GM23338 (cell line): ENCODE measurements at places on chromosomes 3 and 15. TPM values are rescaled to one million over a fixed set of nuclear protein-coding genes. Genes with fewer than 3 reads are reported as not detected.
A peak's percentile ranks its signal among the peaks of the same experiment; 100 is the strongest.

GRCh38 chr3:30113906-30114305 lies 492.5 kb upstream of the TGFBR2 start:
- H3K27me3 ChIP-seq, result no peaks in the 10 kb centered on the region
- no peaks in the 10 kb centered on the region for H3K4me1 ChIP-seq

DNA sequence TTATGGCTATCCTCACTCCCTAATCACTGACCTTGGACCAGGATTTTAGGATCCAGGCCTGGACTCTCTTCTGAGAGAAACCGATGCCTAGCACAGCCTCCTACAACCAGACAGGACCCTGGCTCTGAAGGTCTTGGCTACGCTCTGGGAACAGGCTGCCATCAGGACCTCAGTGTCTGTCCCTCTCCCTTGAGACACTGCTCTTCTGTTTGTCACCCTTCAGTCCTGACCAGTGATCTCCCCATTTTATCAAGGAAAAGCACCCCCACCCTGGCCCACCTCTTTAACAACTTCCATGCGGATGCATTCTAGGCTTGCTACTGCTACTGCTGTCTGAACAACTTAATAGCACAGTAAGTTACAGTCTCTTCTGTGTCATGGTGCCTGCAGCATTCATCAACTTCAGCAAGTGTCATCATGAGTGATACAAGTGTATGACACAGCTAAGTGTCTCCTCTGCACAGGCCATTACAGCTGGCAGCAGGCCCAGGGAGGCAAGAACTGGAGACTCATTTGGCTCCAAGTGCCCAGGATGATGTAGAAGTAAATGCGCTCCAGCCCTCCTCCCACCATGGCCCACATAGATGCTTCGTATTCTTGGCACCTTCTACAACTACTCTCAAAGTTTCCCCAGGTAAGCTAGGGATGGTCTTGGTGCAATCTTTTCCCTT lies 302.4 kb downstream of the EPHB1 start:
- no peaks in the 10 kb centered on the region for H3K36me3 ChIP-seq
- H3K4me3 ChIP-seq, result no peak overlapping the region
- H3K27ac ChIP-seq, result no peak overlapping the region

GRCh38 chr3:117874028-117874690 lies 1160.5 kb downstream of the IGSF11 start:
- no peaks in the 10 kb centered on the region for H3K36me3 ChIP-seq
- H3K4me1 ChIP-seq, result no peaks in the 10 kb centered on the region
- H3K4me3 ChIP-seq, result no peak overlapping the region
- H3K27ac ChIP-seq, result no peak overlapping the region
- DNase-seq, result no peak

DNA sequence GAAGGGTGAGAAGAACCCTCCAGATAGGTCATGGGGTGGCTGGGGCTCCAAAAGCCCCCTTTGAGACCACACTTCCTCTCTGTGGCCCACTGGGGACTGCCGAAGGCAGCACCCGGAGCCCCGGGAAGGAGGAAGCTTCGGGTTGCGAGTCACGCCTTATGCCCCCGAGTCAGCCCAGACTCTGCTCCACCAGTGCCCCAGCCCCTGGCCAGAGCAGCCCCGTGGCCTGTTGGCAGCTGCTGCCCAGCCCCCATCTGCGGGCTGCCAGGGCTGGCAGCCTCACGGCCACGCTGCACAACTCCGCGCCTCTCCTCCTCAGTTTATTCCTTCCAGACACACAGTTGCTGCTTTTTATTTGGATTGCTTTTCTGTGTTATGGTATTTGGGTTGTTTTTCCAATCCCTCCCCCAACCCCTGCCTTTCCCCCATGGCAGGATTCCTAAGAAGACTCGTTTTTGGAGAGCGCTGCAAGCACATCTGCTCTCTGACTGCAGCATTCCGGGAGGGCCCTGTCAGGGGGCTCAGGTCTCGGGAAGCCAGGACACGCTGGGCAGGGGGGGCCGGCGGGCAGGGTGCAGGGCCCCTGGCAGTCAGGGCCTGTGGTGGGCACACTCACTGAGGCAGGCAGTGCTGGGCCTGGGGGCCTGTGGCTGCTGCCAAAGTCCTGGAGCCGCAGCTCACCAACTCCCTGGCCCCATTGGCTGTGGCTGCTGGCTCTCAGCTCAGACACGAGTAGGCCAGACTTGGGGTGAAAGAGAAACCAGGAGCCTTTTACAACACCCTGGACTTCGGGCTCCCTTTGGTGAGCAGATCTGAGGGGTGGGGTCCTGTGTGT lies 20.2 kb downstream of the MAGEF1 start:
- H3K36me3 ChIP-seq, result no peaks in the 10 kb centered on the region
- peaks cover 11% of the 10 kb centered on the region; the same call in 1 of the 2 replicates for H3K4me1 ChIP-seq
- no peak overlapping the region for H3K4me3 ChIP-seq

Gene DNASE1L3
- not detected in 2 replicates for polyA plus RNA-seq

- H3K36me3 ChIP-seq, result no peaks in the 10 kb centered on the region
- H3K27ac ChIP-seq, result no peak overlapping the region
- H3K4me1 ChIP-seq, result no peaks in the 10 kb centered on the region
- no peak for DNase-seq
- no peaks in the 10 kb centered on the region for H3K27me3 ChIP-seq
- H3K4me3 ChIP-seq, result no peak overlapping the region
Measured at GRCh38 chr15:46709460-46710083, 1007.7 kb upstream of the SEMA6D start.

DNA sequence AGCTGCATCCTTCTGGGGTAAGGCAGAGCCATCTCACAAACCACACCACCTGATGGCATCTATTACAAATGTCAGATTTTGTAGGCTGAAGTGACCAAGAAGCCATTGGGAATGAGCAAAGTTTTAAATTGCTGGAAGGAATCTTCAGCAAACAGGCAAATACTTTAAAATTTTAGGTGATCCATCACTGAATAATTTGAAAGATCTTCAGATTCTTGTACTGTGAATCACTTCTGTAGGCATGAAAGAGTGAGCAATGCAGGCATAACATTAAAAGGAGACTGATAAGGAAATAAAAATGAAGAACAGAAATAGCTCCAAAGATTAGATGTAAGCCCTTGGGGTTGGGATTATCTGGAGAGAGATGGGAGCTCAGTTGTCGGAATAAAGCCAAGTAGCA lies 36.0 kb upstream of the ALDH1L1 start:
- no peaks in the 10 kb centered on the region for H3K36me3 ChIP-seq
- H3K4me3 ChIP-seq, result no peak overlapping the region
- H3K27me3 ChIP-seq, result peaks cover 28% of the 10 kb centered on the region
- no peak overlapping the region for H3K27ac ChIP-seq

Gene GPR149
- 0.11 TPM in 1 of 2 replicates, not detected in the other for polyA plus RNA-seq

- no peaks in the 10 kb centered on the region for H3K36me3 ChIP-seq
- no peak for DNase-seq
- H3K27ac ChIP-seq, result no peak overlapping the region
- no peak overlapping the region for H3K4me3 ChIP-seq
- H3K4me1 ChIP-seq, result no peaks in the 10 kb centered on the region
Measured at GRCh38 chr15:74392451-74392830, 25.0 kb upstream of the CYP11A1 start.

Gene SHF
- 5.8 and 6.6 TPM in 2 replicates for polyA plus RNA-seq

- no peaks in the 10 kb centered on the region for H3K27me3 ChIP-seq
- peaks cover 35% of the 10 kb centered on the region for H3K36me3 ChIP-seq
- H3K4me3 ChIP-seq, result no peak overlapping the region
- no peak for DNase-seq
Measured at GRCh38 chr15:43378601-43379000, 7.7 kb downstream of the TUBGCP4 start.

GRCh38 chr3:195208183-195208582 lies 62.8 kb downstream of the XXYLT1 start:
- no peaks in the 10 kb centered on the region for H3K27me3 ChIP-seq
- no peak for DNase-seq
- no peak overlapping the region for H3K4me3 ChIP-seq
- H3K4me1 ChIP-seq, result peaks cover 24% of the 10 kb centered on the region

- no peak overlapping the region for H3K4me3 ChIP-seq
- peaks cover 3% of the 10 kb centered on the region; the same call in 1 of the 2 replicates for H3K4me1 ChIP-seq
- H3K27me3 ChIP-seq, result no peaks in the 10 kb centered on the region
Measured at GRCh38 chr3:1456781-1457311, 364.0 kb downstream of the CNTN6 start.

DNA sequence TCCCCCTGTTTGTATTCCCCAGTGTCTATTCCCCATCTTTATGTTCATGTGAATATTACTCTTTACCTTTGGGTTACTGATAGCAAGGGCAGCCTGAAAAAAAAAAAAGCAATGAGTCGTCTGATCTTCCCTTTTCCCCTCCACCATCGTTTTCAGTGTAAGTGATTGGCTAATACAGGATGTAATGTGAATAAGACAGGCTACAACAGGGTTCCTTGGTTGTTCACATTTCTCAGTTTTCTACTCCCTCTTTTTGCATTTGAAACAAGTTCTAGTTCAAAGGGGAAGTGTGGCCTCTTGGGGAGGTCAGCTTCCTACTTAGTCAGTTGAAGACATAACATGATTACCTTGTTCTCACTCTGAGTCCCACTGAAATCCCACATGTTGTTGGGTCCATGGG lies 278.0 kb upstream of the TRIM42 start:
- H3K27me3 ChIP-seq, result no peaks in the 10 kb centered on the region
- no peak overlapping the region for H3K27ac ChIP-seq
- no peak overlapping the region for H3K4me3 ChIP-seq
- no peaks in the 10 kb centered on the region for H3K36me3 ChIP-seq
- no peak for DNase-seq
- H3K4me1 ChIP-seq, result peaks cover 3% of the 10 kb centered on the region; the same call in 1 of the 2 replicates

DNA sequence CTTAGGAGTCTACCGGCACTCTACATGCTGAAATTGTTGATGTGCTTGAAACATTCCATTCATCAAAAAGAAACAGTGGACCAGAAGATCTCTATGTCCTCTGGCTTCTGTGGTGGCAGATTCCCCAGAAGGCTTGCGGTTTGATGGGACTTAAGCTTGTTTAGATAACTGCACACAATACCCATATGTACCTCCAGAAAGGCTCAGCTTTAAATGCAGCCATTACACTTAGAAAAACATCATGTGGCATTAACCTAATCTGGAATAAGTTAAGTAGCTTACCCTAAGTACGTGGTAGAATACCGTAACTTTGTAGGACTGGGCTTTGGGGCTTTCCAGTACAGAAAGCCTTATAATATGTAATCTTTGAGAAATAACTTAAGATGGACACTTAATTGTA lies 187.3 kb downstream of the RBMS3 start:
- no peaks in the 10 kb centered on the region for H3K36me3 ChIP-seq
- peaks cover 21% of the 10 kb centered on the region for H3K4me1 ChIP-seq
- H3K4me3 ChIP-seq, result no peak overlapping the region
- no peak overlapping the region for H3K27ac ChIP-seq
- H3K27me3 ChIP-seq, result no peaks in the 10 kb centered on the region

GRCh38 chr3:16300307-16300706 lies 35.3 kb downstream of the OXNAD1 start:
- no peak overlapping the region for H3K27ac ChIP-seq
- DNase-seq, result no peak
- peaks cover 14% of the 10 kb centered on the region; the same call in 1 of the 2 replicates for H3K36me3 ChIP-seq
- H3K4me3 ChIP-seq, result no peak overlapping the region

Gene DNAH12
- polyA plus RNA-seq, result not detected in 2 replicates

Gene FBXO40
- polyA plus RNA-seq, result 0.05 TPM in 1 of 2 replicates, not detected in the other

GRCh38 chr3:146382386-146382785 lies 87.0 kb downstream of the PLSCR2 start:
- no peak overlapping the region for H3K27ac ChIP-seq
- H3K27me3 ChIP-seq, result no peaks in the 10 kb centered on the region
- peaks cover 6% of the 10 kb centered on the region; the same call in 1 of the 2 replicates for H3K4me1 ChIP-seq
- H3K36me3 ChIP-seq, result no peaks in the 10 kb centered on the region
- peak; percentile 53 for DNase-seq
- no peak overlapping the region for H3K4me3 ChIP-seq
